ENCODE measurements at places on chromosomes 2 and 18.

DNA sequence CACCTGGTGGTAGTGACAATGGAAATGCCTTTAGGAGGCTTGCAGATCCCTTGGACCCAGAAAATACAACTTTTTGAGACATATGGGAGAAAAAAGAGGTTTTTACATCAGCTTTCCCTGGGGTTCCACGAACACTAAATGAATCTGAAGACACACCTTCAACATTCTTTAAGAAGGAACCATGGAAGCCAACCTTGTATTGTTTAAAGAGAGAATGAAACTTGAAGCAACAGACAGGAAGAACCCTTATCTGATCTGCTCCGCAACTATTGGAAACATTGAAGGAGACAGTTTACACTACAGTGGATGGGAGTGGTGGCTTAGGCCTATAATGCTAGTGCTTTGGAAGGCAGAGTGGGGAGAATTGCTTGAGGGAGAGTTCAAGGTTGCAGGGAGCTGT, 190.4 kb downstream of the LAMA1 start:
- no peak for DNase-seq

DNA sequence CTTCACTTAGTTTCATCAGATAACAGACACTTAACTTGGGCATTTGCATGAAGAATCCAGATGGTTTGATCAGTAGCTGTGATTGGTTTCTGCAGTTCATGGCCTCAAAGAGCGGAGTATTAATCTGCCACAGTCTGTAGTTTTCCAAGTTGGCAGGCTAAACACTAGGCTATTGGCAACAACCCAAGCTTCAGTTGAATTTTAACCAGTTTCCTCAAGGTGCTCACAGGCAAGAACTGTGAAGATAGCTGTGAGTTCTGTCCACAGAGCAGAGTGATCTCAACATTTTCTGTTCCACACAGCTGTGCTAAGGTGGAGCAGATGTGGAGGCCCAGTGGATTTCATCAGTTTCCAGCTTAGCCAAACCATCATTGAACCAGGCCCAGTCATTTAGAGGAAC, 469.5 kb upstream of the LINC00305 start:
- DNase-seq: no peak

DNA sequence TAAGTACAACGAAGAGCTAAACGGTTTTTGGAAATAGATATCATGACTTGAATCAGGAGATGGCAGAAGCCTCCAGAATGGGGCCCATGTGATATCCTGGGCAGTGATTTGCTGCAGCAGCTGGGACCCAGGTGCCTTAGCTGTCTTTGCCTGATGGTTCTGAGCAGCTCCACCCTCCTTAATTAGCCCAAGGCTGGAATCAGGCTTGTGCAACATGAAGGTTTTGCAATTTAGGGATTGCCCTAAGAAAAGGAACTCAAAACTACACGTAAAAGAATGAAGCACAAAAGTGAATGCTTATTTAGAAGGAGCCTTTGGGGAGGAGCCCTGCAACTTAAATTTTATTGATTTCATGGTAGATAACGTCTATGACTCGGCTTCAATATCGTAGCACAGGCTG, 17.3 kb upstream of the CNDP2 start:
- no peak for DNase-seq

- no peak for DNase-seq
Observed at GRCh38 chr2:203973676-203974075, 37.1 kb downstream of the ICOS start.

DNA sequence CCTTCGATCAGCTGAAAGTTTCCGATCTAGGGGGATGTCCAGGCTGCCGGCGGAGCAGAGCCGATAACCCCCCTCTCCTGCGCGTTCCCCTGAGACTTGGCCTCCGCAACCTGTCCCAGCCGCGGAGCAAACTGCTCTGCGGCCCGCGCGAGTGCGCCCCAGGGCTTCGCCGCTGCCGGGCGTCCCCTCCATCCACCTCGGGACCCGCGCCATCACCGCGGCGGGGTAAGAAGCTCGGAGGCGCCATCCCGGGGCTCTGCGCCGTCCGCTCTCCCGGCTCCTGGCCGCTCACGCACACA, 990 bp upstream of the GDF7 start:
- no peak for DNase-seq

GRCh38 chr2:181656450-181657291, at the start of gene CERKL:
Gene CERKL (minus strand): TSS chr2:181657105. CDS start chr2:181657006, 99 bp downstream.
- no peak for DNase-seq

- no peak for DNase-seq
Observed at GRCh38 chr2:107645586-107645985, 181.1 kb upstream of the RGPD4 start.

- DNase-seq: no peak
Observed at GRCh38 chr2:64262071-64262470, 117.9 kb upstream of the PELI1 start.

DNA sequence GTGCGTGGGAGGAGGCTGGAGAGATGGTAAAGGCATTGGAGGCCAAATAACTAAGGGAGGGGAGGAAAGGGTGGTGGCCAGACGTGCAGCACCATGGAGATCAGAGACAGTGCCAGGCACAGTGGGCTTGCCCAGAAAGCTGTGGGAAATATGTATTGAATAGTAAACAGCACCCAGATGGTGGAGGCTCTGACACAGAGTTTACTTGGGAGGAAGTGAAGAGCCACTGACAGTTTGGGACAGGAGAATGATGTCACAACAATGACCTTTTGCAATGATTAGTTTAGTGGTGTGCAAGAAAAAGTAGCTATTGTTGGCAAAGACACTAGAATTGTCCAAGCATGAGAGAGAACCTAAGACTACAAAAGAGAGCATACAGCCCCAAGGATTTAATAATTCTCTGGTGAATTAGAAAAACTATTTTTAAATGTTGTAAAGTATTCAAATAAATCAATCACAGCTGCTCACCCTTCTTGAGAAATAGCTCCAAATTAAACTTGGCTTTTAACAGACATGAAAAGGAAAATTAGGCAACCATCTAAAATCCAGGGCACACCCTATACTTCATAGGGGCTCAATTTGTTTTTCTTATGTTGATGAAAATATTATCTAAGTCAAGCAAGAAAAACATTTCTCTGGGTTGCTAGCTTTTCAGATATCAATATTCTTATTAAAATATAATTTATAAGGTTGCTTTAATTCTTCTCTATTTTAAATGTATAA, 458.7 kb upstream of the HNRNPA3 start:
- DNase-seq: no peak

GRCh38 chr2:444937-445884, 157.3 kb upstream of the ALKAL2 start:
- no peak for DNase-seq

GRCh38 chr18:10783941-10784340, 258.1 kb downstream of the NAPG start:
- no peak for DNase-seq

Data from effector memory CD4-positive, alpha-beta T cell (primary cell).